ENCODE measurements at places on chromosomes 12 and 14.

- DNase-seq, result no peak
These were observed 697 bp upstream of the TULP3 start for GRCh38 chr12:2890001-2890387.

DNA sequence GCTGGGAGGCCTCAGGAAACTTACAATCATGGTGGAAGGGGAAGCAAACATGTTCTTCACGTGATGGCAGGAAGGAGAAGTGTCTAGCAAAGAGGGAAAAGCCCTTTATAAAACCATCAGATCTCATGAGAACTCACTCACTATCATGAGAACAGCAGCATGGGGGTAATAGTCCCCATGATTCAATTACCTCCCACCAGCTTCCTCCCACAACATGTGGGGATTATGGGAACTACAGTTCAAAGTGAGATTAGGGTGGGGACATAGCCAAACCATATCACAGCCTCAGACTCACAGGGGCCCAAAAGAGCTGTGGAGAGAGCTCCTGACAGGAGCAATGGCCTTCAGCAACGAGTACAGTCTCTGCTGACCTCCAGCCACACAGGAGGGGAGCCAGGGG, 151.4 kb downstream of the GXYLT1 start:
- no peak for DNase-seq

DNA sequence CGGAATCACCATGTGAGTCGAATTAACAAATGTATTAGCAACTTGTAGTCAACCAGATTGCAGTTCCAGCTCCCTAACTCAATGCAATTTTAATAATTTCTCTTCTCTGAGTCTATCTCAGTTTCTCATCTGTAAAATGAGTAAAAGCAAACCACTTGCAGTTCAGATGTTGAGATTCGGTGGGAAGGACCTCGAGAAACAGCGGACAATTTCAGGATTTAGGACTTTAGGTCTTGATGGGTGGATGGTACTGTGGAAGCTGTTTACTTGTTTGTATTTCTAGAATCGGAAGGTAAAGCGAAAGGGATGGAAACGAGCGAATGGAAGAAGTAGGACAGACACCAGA, 510 bp upstream of the TTC8 start:
- no peak for DNase-seq

DNA sequence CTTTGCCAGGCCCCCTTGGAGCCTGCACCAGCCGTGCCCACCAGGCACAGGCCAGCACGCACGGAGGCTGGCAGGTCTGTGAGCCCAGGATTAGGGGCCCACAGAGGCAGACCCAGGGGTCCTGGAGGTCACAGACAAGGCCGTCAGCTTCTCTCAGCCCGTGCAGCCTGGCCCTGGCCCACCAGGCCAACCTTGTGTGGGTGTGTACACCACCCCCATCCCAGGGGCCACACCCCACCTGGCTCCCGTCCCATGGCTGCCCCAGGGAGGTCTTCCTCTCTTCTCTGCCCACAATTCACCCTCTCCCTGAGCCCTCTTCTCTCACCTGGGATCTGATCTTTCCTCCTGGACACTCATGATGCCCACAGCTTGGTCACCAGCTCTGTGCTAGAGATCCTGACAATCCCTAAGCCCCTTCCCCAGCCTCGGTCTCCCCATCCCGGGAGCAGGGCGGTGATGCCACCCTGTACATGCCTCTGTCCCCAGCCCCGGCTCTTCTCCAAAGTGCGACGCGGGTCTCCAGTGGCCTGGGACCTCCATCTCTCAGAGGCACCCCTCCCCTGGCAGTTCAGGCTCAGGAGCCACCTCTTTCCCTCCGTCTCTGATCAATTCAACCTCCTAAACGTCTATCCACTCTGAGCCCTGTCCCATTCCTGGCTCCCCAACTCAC, 31.1 kb upstream of the GPR132 start:
- no peak for DNase-seq

DNA sequence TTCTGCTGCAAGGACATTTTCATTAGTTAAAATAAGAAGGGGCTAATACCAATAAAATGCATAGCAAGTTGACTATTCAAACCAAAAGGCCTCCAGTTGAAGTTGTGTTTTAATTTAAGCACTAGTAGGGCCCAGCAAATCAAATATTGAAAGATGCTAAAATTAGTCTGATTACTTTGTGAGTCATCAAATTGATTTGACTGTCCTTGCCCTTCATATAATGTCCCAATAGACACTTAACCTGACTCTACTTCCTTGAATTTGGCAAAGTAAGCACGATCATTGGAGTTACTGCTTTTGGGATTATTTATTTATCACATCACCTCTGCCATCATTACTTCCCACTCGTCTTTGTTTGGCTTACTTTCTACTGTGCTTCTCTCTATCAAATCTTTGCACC, 798.5 kb downstream of the DIO2 start:
- no peak for DNase-seq

DNA sequence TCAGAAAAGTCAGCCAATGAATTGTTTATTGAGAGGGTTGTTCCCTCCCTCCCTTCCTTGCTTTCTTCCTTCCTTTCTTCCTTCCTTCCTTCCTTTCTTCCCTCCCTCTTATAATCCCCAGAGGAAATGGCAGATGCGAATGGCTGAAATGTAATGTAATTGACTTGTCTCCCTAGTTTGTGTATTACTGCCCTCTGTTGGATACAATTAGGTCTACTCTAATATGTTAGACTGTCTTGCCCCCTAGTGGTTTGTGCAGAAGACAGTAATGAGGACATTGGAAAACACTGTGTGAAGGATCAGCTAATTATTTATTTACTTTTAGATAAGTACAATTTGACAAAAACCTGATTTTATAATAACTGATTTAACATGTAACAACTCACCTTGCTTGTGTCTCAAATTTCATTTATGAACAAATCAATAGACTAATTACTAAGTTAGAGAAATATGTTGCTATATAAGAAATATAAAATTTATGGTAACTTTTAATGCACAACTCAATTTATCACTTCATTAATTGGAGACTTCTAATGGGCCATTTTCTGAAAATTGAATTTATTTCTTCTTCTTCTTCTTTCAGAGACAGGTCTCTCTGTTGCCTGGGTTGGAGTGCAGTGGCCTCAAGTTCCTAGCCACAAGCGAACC, 229.8 kb upstream of the LRIG3 start:
- DNase-seq, result peak; percentile 48

DNA sequence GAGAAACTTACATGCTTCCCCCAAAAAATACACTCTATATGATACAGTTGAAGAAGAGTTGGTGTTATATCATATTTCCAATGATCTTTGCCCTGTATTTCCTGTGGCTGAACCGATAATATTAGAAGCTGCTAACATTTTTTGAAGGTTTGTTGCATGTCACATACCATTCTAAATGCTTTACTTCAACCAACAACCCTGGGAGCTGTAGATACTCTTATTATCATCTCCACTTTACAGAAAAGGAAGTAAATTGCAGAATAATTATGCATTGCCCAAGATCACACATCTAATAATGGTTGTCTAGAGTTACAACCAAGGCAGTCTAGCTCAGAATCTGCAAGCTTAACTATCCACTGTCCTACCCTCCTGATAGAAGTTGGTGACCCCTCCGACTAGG, 182.8 kb downstream of the NUAK1 start:
- no peak for DNase-seq

- DNase-seq, result no peak
These were observed 698 bp downstream of the ACOT6 start for GRCh38 chr14:73613046-73613383.

- no peak for DNase-seq
These were observed 39.1 kb upstream of the NAP1L1 start for GRCh38 chr12:76123259-76124212.

DNA sequence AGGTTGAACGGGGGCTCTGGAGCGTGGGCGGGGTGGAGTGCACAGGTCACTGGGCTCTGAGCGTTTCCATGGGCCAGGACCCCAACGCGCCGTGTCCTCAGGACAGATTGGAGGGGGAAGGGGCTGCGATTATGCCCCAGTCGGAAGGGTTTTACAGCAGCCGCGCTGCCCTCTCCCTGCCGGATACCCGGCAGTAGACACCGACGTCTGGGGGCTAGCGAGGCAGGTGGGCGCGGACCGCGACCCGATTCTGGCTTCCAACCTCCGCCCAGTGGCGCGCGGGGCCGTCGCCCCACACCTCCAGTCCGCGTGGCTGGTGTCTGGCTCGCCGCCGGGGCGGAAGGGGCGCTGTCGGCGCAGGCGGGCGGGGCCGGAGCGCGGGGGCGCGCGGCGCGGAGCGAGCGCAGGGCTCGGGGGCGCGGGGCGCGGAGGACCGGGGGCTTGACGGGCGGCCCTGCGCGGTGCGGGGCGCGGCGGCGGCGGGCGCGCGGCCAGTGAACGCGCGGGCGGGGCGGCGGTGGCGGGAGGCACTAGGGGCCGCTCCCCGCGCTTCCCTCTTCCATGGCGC, 2.4 kb upstream of the KIF26A start:
- DNase-seq, result no peak

DNA sequence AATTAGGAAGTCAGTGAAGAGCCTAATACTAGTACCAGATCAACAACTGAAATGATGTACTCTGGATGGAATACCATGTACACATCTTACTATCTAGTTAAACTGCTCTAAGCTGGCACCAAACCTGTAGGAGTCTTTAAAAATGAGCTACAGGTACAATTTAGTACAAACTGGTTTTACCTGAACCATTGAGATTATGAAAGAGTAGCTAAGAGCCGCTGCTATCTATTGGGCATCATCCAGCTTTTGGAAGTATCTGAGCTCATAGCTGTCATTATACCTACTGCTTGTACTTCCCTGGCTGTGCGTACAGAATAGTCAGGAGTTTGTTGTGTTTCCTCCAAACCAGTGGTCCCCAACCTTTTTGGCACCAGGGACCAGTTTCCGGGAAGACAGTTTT, 12.4 kb downstream of the TBC1D30 start:
- DNase-seq, result no peak

GRCh38 chr12:109988903-109989302, 7.3 kb downstream of the GIT2 start:
- no peak for DNase-seq

DNA sequence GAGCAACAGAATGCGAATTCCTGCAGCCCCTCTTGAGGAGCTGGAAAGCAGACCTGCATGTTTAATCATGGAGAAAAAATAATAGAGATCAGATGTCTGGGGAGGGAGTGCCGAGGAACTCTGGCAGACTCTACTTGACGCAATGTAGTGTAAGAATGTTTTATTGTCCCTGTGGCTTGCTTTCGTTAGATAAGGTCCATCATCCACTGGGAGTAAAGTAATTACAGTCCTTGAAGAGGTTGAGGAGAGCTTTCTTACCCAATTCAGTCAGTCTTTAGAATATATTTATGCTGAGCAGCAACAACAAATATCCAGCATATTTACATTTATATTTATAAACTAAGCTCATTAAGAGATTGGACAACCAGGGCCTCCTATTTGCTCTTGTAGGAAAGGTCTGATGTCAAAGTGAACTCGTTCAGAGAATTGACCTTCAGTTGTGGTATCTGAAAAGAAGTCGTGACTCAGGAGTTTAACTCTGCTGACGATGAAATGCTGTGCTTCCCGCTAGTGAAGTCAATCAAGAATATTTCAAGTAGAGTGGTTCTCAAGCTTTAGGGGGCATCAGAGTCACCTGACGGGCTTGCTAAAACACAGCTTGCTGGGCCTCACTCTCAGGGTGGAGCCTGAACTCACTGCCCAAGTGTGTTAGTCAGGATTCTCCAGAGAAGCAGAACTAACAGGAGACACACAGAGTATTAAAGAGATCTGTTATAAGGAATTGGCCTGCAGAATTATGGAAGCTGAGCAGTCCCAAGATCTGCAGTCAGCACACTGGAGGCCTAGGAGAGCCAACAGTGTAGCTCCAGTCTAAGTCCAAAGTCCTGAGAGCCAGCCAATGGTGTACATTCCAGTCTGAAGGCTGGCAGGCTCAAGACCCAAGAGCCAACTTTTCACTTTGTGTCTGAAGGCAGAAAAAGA, 139.3 kb upstream of the LMNTD1 start:
- DNase-seq, result no peak

- DNase-seq, result no peak
These were observed 125.6 kb upstream of the NOS1 start for GRCh38 chr12:117486840-117487659.

DNA sequence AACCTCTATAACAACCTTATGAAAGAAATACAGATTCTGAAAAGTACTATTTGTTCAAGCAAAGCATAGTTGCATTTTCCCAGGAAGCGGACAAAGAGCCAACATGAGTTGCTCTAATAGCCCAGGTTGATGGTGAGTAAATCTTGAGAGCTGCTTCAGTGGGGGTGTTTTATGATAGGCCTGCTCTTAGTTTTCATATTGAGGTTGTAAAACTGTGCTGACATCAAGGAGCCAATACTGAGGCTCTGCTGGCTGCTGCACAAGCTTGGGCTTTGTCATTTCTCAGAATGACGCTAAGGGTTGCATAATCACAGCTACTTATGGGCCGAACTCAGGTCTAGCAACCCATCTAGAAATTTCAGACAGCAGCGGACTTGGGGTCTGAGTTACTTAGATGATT, 11.5 kb downstream of the TBC1D30 start:
- DNase-seq, result no peak
